NCI-H774 (cell line): ENCODE measurements at places on chromosomes 12 and 14.
A peak's percentile ranks its signal among the peaks of the same experiment; 100 is the strongest.

GRCh38 chr12:12564911-12565310 is 2.2 kb upstream of the DUSP16 start:
- no peak for DNase-seq

GRCh38 chr14:90517076-90517841 is 120.4 kb downstream of the CALM1 start:
- DNase-seq = no peak

DNA sequence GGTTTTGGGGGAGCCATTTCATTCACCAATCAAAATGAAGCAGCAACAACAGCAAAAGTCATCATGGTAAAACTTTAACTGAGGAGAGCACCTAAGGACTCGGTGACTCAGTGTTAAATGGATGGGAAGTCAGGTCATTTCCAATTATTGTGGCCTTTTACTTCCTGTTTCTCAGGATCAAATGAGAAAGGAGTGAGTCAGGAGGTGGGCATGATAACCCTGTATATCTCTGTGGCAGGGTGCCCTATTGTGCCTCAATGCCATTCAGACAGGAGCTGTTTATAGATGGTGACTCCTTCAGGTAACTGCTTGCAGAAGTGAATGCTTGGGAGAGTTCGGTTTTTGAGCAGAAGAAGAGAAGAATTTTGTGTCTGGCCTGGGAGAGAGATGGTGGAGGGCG is 135.5 kb upstream of the CPM start:
- no peak for DNase-seq

GRCh38 chr12:25248732-25249131 is 2.0 kb downstream of the KRAS start:
- no peak for DNase-seq

- no peak for DNase-seq
Observed at GRCh38 chr12:1837541-1838204, 17.3 kb downstream of the LRTM2 start.

DNA sequence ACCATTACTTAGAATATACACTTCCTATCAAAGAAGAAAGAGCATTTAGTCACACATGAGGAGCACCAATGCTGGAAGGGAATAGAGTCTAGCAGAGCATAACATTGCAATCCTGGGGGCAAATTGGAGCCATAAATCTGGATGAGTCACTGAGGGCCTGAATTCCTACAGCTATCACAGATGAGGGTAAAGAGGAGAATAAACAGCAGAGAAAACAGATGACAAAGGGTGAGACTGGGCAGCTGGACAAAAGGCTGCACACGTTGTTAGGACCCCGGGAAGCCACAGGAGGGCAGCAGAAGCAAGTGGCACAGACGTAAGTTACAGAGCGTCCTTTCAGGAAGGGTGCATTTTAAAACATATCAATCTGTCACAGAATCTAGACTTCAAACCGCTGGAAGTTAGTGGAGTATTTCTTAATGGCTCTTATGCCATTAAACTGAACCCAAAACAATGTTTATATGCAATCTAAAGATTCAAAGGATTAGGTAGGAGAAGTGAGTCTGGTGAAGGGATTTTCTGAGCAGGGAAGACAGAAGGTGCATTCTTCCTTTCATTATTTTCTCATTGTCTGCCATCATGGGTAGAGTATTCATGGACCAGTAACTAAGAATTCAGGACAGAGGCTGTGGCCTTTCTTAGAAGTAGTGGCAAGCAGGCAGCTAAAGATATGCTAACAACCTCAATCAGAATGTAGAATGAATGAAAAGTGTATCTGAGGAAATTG is 159.8 kb upstream of the DAAM1 start:
- peak; percentile 11 for DNase-seq

GRCh38 chr12:29547864-29548263 is 50.4 kb upstream of the OVCH1 start:
- DNase-seq = no peak

DNA sequence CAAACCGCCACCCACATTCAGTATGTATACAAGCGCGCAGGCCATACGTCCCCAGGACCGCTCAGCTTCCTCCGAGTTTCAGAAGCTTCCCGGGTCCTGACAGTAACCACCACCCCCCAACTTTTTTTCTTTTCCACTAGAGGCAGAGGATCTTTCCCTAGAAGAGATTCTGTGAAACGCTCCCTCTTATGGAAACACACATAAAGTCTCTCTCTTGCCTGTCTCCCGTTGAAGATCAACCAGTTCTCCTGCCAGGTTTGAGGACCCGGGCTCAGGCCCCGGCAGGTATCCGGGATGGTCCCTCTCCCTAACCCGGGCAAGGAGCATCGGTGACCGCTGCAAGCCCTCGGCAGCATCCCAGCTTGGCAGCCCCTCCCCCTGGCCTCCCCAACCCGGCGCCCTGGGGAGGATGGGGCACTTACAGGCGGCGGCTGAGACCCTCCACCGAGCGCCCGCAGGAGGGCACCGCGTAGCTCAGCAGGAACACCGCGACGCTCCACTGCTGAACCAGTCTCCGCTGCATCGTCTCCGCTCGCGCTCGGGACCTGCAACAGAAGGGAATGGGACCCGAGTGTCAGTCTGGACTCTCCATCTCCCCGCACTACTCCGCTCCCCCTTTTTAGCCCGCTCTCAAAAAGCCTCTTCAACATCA is 3.4 kb downstream of the PTHLH start:
- DNase-seq = no peak

GRCh38 chr14:68513137-68513536 is 279.7 kb downstream of the ZFP36L1 start:
- DNase-seq = no peak

- no peak for DNase-seq
Observed at GRCh38 chr14:75315144-75315543, 36.5 kb downstream of the FOS start.

- DNase-seq = peak; percentile 56
Observed at GRCh38 chr12:105330931-105331804, 677 bp downstream of the C12orf75 start.

DNA sequence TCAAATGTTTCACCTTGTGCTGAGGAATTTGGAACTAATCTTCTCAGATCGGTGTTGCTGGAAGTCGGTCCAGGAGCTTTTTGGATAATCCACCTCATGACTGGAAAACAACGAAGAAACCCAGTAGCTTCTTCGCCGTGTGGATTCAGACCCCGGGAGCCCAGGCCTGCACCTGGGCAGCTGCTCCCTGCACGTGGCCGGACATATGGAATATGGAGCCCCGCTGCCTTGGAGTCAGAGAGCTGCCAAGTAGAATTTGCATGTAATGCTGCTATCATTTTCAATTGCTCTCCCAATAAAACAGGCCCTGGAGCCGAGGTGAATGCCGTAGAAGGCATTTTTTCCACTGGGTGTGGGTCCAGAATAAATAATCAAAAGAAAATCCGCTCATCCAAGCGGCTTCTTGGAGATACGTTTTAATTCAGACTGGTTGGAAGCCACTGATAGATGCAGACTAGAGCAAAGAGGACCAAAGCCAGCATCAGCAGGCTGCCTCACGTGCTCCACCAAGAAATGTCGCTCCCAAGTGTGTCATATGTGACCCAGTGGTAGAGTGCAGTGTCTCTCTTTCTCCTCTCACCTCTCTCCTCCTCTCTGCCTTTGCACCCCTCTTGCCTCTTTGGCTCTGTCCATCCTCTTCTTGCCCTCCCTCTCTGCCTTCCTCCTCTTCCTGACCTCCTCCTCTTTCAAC is 115.3 kb downstream of the ZNF664 start:
- no peak for DNase-seq

DNA sequence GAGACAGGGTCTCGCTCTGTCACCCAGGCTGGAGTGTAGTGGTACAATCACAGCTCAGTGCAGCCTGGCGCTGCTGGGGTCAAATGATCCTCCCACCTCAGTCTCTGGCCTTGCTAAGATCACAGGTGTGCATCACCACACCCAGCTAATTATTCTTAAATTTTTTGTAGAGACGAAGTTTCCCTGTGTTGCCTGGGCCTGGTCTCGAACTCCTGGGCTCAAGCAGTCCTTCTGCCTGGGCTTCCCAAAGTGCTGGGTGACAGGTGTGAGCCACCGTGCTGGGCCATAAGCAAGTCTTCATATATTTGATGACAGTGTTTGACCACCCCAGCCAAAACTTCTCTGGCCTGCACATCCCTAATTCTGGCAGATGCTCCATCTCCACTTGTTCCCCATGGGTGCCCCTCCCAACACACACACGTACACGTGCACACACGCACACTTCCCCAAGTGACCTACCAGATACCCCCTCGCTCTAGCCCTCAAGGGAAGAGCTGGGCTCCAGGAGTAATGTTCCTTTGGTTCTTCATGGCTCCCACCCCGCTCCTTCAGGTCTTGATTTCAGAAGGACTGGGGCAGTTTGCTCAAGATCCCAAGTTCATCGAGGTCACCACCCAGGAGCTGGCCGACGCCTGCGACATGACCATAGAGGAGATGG is 104.3 kb upstream of the FKBP4 start:
- no peak for DNase-seq

- DNase-seq = no peak
Observed at GRCh38 chr12:106126441-106127337, 12.1 kb downstream of the NUAK1 start.

DNA sequence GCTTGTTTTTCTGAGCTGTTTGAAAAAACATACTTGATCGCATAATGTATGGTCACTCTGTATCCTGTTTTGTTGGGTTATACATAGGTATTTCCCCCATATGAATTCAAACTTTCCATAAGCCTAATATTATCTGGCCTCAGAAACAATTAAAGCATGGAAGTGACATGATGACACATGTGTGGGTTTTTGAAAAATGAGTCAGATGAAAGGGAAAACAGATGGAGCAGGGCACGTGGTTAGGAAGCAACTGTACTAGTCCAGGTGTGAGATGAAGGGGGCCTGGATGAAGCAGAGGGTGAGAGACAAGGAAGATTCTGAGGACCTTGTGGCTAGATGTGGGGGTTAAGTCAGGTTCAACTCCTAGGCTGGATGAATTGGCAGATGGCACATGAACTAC is 92.7 kb upstream of the DNM1L start:
- DNase-seq = no peak

DNA sequence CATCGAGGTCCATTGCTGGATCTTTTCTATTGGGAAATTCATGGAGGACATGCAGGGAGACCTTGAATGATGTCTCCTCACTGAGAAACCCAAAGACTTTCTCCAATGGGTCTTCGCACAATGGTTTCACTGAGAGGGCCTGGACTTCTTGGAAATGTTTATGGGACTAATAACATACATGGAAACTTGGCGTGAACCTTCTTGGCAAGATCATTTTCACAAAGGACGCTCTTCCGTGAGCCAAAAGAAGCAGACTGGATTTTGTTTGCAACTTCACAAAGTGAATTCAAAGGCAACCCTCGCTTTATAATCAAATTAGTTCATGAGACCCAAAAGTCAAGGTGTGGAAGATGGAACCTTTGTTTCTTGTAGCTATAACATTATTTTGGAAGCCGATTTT is 154.4 kb downstream of the TMEM132C start:
- no peak for DNase-seq

- no peak for DNase-seq
Observed at GRCh38 chr12:25023808-25024207, 74.9 kb upstream of the BCAT1 start.

GRCh38 chr12:126385785-126386184 is 1320.5 kb downstream of the AACS start:
- DNase-seq = no peak

GRCh38 chr12:61896436-61896835 is 363.8 kb upstream of the USP15 start:
- no peak for DNase-seq

DNA sequence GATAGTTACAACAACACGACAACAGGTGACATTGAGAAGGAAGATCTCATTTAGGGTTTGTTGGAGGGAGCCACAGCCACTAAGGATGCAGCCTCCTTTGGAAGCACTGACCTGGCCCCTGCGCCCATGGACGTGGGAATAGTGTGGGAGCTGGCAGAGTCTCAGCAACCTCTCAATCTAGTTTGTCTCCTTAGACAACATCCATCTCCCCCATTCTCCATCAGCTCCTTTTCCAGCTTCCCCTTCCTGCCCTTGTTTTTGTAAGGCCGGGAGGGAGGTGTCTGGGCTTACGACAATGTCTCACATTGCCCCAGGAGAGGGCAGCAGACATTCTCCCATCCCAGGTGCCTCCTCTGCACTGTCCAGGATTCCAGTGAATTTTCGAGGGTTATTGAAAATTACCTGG is 170.2 kb upstream of the PZP start:
- no peak for DNase-seq

GRCh38 chr12:59036347-59036746 is 116.0 kb upstream of the LRIG3 start:
- DNase-seq = no peak

- DNase-seq = no peak
Observed at GRCh38 chr12:117967043-117967442, 1.7 kb downstream of the KSR2 start.

DNA sequence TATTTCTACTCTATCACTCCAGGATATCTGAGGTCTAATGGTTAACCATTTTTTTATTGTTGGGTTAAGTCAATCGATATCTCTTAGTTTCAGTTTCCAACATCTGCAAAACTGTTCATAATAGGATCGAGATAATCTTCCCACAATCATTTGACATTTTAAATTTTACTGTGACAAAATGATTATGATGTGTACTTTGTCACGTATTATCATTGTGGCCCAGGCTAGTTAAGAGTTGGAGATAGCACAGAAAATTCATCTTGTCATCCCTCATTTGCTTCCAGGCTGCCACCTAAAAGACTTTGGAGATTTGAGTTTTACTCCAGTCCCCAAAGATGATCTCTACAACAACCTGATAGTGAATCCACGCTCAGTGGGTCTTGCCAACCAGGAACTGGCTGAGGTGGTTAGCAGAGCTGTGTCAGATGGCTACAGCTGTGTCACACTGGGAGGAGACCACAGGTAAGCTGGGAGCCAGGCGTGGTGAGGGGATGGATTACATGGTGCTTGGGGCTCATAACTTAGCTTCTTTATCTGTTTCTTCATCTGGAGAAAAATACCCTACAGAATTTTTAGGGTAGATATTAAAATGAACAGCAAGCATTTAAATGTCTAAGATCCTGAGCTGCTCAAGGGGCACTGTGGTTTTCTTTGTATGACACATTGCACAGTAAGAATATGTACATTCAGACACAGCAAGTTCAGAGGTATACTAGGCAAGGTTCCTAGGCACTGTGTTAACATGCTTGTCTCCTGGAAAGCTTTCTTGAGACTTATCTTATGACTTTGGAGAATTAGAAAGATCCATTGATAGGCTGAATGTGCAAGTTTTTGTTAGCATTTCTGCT is 22.4 kb downstream of the ARG2 start:
- DNase-seq = no peak

GRCh38 chr12:49295082-49295936 is at the start of gene PRPH:
PRPH (plus strand) TSS chr12:49295147; CDS start chr12:49295201, 54 bp downstream.
- DNase-seq = no peak
